ENCODE measurements at places on chromosomes 3 and 15.

DNA sequence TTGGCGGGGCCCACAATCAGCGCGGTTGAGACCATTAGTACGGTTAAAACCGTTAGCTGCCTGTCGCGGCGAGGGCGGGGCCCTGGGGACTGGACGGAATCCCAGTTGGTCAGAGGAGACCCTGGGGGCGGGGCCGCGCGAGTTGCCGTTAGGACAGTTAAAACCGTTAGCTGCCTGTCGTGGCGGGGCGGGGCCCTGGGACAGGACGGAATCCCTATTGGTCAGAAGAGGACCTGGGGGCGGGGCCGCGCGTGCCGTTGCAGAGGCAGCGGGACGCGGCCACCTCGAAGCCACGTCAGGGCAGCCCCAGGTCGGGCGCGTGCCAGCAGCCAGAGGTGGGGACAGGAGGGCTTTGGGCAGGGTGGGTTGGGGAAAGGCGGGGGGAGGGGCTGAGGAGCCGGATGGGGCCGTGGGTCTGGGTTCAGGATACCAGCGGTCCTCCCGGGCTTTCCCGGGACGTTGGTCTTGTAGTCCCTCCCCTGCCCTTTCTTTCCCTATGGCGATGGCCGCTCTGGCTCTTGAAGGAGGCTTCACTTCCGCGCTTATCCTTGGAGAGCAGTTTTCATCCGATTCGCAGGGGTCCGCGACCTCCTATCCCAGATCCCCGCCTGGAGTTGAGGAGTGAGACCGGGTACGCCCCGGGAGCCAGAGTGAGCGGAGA lies 28.0 kb downstream of the KLHDC8B start:
- DNase-seq, result peak; percentile 78

- DNase-seq, result no peak
These were observed 247.7 kb upstream of the CDIN1 start for GRCh38 chr15:36331531-36332275.

- no peak for DNase-seq
These were observed 22.7 kb upstream of the RBMS3 start for GRCh38 chr3:29258161-29258560.

GRCh38 chr3:10600726-10601125 lies 95.3 kb upstream of the ATP2B2 start:
- DNase-seq, result no peak

GRCh38 chr15:68258692-68259091 lies 18.9 kb upstream of the FEM1B start:
- no peak for DNase-seq

GRCh38 chr3:53169832-53170324 lies 8.9 kb downstream of the PRKCD start:
- no peak for DNase-seq

GRCh38 chr3:62870321-62870720 lies 4.9 kb downstream of the CADPS start:
- DNase-seq, result no peak

- no peak for DNase-seq
These were observed 43.2 kb upstream of the LEKR1 start for GRCh38 chr3:156782921-156783320.

GRCh38 chr3:157333551-157333991 lies 103.1 kb upstream of the PTX3 start:
- no peak for DNase-seq

DNA sequence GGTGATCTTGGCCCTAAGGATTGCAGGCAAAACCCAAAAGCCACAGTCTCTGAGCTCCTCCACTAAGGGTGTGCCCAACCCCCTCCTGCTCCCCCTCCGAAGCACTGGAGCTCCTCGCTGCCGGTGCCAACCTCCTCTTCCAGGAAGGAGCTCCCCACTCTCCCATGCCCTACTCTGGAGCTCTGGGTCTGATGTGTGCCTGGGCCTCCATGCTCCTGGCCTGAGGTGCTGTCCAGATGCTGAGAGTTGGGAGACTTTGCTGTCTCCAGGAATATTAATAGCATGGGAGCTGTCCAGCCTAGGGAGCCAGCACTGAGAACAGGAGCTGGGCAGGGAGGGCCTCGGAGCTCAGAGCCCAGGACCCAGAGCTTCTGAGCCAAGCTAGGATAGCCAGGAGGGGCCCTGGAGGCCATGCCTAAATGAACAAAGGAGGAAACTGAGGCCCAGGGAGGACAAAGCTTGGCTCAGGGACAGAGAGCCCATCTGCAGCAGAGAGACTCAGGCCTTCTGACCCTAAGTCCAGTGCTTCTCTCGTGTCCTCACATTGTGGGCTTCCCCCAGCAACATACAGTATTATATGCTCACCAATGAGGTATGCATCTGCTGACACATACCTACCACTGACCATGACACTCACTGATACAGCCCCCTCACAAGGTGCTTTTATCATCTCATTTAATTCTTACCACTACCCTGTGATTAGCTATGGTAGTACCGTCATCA lies 36.9 kb upstream of the HERC1 start:
- peak; percentile 91 for DNase-seq

DNA sequence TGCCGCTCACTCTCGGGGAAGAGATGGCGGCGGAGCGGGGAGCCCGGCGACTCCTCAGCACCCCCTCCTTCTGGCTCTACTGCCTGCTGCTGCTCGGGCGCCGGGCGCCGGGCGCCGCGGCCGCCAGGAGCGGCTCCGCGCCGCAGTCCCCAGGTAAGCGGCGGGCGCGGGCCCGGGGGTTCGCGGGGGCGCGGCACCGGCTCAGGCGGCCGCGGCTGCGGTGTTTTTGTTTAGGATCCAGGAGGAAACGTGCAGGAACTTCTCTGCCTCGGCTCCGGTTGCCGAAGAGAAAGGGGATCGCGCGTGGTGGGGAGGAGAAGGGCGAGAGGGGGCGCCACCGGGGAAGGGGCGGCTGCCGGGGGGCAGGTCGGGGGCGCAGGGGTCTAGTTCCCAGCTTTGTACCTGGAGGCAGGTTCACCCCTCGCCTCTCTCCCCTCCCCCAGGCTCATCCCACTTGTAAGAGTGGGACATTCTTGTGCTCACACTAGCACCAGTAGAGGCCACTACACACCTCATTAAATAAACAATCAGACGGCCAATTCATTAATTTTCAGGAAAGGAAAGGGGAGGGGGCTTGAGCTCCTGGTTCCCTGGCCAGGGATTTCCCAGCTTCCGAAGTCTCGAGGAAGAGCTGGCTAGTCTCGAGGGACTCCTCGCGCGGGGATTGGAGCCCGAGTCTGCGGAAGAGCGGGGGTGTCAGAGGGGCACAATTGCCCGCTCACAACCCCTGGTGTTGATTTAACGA lies 562 bp downstream of the NEO1 start:
- peak; percentile 66 for DNase-seq

DNA sequence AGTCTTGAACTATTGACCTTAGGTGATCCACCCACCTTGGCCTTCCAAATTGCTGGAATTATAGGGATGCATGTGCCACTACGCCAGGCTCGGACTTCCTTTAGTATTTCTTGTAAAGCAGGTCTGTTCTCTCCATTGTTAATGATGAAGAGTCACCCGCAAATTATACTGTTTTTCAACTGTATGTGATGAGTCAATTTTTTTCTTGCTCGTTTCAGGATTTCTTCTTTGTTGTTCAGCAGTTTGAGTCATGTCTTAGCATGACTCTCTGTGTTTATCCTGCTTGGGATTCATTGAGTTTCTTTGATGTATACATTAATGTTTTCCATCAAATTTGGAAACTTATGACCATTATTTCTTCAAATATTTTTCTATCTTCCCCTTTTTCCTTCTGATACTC lies 28.9 kb downstream of the GRAMD1C start:
- DNase-seq, result no peak

DNA sequence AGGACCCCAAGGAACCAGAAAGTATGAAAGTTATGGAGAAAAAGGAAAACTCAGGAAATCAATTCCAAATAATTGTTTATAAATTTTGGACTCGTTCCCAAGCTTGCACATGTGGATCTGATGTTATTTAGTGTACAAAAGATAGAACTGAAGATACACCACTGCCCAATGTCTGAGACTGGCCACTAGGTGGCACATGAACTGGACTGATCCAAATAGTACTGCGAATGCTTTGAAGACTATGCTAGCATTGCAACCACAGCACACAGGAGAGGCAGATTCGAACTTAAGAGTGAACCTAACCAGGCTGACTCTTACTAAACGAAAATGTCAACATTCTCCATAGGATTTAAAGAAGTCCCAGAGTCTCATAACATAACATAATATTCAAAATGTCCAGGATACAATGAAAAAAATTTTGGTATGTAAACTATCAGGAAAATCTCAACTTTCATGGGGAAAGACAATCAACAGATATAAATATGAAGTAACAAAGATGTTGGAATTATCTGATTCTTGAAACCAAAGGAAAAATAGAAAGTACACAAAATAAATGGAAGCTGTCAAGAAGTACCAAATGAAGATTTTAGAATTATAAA lies 596.7 kb downstream of the FGF12 start:
- peak; percentile 53 for DNase-seq

GRCh38 chr15:52050416-52050815 lies 31.4 kb downstream of the MAPK6 start:
- no peak for DNase-seq

GRCh38 chr3:25663347-25663868 lies 1.3 kb downstream of the TOP2B start:
- DNase-seq, result peak; percentile 14

GRCh38 chr3:134711284-134711683 lies 60.5 kb upstream of the KY start:
- DNase-seq, result no peak

DNA sequence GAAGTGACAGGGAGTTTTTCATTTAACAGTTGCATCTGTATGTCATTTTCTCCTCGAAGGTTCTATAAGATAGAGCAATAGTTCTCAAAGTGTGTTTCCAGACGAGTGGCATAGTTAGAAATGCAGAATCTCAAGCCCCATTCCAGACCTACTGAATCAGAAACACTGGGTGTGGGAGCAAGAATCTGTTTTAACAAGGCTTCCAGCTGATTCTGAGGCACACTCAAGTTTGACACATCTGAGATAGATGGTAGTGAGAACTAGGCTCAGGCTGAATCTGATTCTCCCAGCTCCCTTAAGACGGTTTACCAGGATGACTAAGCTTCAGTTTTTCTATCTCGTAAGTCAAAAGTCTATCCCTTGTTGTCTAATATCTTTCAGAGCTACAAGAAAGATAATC lies 159.8 kb upstream of the NUDT16 start:
- no peak for DNase-seq

- DNase-seq, result no peak
These were observed 126.5 kb upstream of the BFSP2 start for GRCh38 chr3:133273346-133273745.

- DNase-seq, result no peak
These were observed 322.3 kb upstream of the TBL1XR1 start for GRCh38 chr3:177519588-177519987.

- DNase-seq, result no peak
These were observed 107.5 kb downstream of the CHCHD6 start for GRCh38 chr3:126811530-126811929.

DNA sequence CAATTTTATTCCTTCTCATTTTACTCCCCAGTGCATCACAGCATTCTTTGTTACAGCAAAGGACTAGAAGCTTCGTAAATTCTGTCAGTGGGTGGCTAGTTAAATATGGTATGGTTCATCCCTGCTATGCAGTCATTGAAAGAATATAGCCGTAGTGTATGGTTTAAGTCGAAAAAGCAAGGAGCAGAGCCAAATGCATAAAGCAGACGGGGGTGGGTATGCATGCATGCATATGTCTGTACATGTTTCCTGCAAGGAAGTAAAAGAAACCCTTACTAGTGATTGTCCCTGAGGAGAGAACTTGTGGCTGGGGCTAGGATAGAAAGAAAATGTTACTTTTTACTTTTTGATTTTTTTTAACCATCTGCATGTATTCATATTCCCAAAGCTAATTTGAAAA lies 19.9 kb downstream of the RBP2 start:
- DNase-seq, result no peak

DNA sequence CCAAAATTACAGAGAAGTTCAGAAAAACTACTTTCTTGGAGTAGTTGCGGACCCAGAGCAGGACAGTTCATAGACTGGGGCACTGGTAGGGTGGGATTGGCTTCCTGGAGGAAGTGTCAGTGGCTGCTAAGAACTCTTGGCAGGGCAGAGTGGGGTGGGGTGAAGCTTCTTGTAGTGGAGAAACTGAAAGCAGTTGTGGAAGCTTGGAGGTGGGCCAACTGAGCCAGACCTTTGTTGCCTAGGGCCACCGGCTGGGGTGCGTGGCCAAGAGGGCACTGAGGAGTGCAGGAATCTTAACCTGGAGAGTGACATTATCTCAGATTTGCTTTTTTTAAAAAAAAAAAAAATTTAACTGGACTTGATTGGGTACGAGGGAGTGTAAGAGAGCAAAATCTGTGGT lies 3.1 kb downstream of the KAT2B start:
- no peak for DNase-seq

Measured in iPS-NIHi11 (cell line).